ENCODE measurements at places on chromosomes 3 and 15. TPM values are rescaled to one million over a fixed set of nuclear protein-coding genes. Genes with fewer than 3 reads are reported as not detected.

GRCh38 chr3:69244039-69244438 lies 121.6 kb upstream of the LMOD3 start:
- no peak for DNase-seq
- H3K27ac ChIP-seq = no peak overlapping the region
- peaks cover 21% of the 10 kb centered on the region for H3K4me1 ChIP-seq
- no peak overlapping the region for H3K4me3 ChIP-seq

DNA sequence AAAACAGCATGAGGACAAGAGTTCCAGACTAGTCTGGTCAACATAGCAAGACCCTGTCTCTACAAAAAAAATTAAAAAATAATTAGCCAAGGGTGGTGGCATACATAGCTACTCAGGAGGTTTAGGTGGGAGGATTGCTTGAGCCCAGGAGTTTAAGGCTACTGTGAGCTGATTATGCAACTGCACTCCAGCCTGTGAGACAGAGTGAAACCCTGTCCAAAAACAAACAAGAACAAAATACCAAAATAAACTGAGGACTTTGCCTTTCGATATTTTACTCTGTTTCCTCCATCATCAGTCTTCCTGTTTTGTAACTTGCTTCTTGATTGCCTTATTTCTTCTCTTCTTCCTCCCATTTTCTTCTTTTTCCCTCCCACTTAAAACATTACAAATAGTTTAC lies 504.4 kb downstream of the ROBO1 start:
- no peaks in the 10 kb centered on the region for H3K4me1 ChIP-seq
- no peak overlapping the region for H3K4me3 ChIP-seq
- no peaks in the 10 kb centered on the region for H3K36me3 ChIP-seq
- no peak for DNase-seq
- no peak overlapping the region for H3K27ac ChIP-seq

- no peaks in the 10 kb centered on the region for H3K27me3 ChIP-seq
- no peak for DNase-seq
- H3K36me3 ChIP-seq = no peaks in the 10 kb centered on the region
- no peak overlapping the region for H3K4me3 ChIP-seq
- H3K27ac ChIP-seq = no peak overlapping the region
Measured at GRCh38 chr15:94125156-94125555, 106.2 kb upstream of the MCTP2 start.

GRCh38 chr3:128276146-128276435 lies 122.8 kb downstream of the EEFSEC start:
- H3K36me3 ChIP-seq = no peaks in the 10 kb centered on the region
- H3K4me1 ChIP-seq = no peaks in the 10 kb centered on the region
- H3K4me3 ChIP-seq = no peak overlapping the region
- H3K27me3 ChIP-seq = no peaks in the 10 kb centered on the region
- no peak overlapping the region for H3K27ac ChIP-seq

DNA sequence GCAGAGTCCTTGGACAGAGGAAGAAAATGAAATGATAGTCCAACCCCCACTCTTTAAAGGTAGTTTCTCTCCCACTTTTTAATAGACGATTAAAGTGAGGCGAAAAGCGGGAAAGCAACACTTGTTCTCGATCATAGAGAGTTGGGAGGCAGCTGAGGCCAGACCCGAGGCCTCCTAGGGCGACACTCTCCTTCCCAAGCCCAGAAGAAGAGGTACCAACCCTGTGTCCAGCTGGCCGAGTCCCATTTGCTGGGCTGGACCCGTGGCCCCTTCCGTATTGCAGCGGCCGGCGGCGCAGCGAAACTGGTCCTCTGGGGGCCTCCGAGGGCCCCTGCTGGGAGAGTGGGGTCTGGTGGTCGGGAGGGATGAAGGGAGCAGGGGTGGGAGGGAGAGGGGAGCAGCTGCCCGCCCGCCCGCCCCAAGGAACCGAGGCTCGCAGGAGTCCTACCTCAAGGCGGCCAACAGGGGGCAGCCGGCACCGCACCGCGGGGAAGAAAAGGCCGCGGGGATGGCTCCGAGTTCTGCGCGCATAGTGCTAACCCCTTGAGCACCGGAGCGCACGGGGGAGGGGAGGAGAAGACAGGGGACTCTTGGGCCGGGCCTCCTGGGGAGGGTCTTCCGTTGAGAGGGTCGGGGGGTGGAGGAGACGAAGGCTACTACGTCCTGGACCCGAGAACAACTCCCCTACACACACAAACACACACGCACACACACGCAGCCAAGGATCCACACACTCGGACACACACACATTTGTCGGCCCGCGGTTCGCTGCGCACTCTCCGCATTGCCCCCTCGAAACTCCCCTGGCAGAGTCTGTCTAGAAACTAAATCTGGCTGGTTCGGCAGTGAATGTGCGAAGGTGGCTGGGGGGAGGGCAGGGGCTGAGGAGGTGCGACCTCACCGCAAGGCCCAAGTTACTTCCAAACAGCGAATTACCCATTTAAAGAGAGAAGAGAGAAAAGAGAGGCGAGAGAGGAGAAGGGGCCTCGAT lies 2.0 kb downstream of the WNT5A start:
- H3K27me3 ChIP-seq = peaks cover 18% of the 10 kb centered on the region
- no peak overlapping the region for H3K27ac ChIP-seq
- peaks cover 18% of the 10 kb centered on the region for H3K4me1 ChIP-seq
- DNase-seq = peak; percentile 32

The RRP9 gene
- polyA plus RNA-seq = 91.5 TPM

DNA sequence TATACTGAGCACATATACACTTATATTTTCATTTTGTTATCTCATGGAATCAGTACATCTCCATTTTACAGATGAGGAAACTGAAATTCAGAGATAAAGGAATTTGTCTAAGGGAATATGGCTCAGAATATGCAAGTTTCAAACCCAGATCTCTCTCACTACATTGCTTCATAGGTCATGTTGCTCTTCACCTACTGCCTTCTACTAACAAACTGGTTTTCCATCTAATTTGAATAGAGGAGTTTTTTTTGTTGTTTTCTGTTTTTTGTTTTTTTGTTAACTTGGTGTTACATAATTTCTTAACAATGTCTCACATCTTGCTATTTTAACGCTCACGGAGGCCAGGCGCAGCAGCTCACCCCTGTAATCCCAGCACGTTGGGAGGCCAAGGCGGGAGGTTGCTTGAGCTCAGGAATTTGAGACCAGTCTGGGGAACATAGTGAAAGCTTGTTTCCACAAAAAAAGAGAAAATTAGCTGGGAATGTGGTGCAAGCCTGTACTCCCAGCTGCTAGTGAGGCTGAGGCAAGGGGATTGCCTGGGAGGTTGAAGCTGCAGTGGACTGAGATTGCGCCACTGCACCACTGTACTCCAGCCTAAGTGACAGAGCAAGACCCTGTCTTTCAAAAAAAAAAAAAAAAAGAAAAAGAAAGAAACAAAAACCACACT lies 37.0 kb downstream of the FMN1 start:
- no peak for DNase-seq
- H3K4me1 ChIP-seq = peaks cover 8% of the 10 kb centered on the region
- peaks cover 4% of the 10 kb centered on the region for H3K27me3 ChIP-seq
- no peak overlapping the region for H3K4me3 ChIP-seq
- no peaks in the 10 kb centered on the region for H3K36me3 ChIP-seq

Data from GM12878 (cell line).